ENCODE measurements at places on chromosomes 2 and 18.

- DNase-seq = no peak
These were observed 14.6 kb upstream of the CREG2 start for GRCh38 chr2:101401906-101402305.

GRCh38 chr2:234191819-234192407 lies 141.4 kb downstream of the SPP2 start:
- no peak for DNase-seq

- DNase-seq = no peak
These were observed 220.5 kb downstream of the PMAIP1 start for GRCh38 chr18:60120231-60120750.

DNA sequence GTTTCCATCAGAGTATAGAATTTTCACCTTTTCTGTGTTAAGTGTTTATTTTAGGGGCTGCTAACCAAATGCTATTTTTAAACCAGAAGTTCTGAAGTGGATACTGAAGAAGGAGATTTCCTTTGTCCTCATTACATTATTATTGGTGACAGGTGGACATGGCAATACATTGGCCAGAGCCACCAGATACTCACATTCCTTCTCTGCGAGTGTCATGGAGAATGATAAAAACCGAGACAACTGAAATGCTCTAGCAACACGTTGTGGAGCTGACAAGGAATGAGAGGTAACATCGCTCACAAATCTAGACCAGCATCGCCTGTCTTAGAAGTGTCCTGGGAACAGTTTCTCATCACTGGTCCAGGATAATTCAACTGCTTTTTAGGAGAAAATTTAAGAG lies 241.2 kb downstream of the IRS1 start:
- DNase-seq = no peak

GRCh38 chr2:73156539-73157124 lies 43.9 kb upstream of the RAB11FIP5 start:
- no peak for DNase-seq

DNA sequence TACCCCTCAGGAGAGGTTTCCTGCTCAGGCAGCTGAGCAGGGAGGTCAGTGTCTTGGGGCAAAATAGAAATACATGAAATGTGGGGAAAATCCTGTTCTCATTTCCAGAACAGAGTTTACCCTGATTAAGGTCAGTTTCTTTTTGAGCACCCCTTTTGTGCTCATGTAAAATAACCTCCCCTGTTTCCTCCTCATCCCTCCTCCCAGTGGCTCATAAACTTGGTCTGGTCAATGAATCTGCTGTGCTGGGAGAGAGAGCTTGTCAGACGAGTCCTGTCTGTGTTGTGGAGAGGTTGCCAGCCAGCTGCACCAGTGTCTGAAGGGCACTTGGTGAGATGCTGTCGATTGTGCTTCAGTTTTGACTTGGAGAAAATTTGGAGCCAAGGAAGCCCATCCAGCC lies 48.6 kb downstream of the NTSR2 start:
- DNase-seq = no peak

DNA sequence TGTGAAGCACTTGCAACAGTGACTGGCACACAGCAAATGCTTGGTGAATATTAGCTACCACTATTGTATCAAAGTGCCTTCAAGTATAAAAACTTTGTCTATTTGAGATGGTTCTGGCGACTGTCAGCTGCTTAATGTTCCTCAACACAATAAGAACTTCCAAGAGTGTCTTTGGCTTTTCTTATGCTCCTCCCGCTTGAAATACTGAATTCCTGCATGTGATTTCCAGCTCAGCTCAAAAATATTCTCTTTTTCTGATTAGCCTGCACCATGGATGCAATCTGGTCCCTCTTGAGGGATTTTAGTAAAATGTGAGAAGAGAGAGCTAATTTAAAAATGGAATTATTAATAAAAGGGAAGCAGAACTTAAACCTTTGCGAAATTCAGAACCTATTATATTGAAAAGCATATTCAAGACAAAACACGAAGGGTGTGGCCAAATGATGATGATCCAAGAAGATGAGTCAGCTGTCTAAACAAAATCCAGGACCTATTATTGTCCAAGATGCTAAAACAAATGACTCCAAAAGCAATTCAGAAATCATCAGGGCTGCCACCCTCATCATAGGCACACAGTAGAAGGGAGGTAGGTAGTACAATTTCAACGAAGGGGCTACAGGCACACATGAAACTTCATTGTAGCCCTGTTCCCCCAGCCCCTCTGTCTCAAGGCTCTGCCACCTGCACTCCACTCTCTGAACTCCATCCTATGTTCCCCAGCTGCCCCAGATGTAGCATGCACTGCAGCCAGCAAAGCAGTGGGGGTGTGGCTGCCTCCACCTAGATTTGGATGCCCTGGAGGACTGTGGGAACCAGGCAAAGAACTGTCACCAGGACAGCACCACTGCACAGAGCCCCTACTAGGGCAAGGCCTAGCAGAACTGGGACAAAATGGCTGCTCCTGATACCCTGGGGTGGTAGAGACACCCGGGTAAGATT lies 190.1 kb downstream of the ZNF385B start:
- DNase-seq = no peak

- DNase-seq = no peak
These were observed 66.7 kb upstream of the BCL2L11 start for GRCh38 chr2:111053825-111054515.

DNA sequence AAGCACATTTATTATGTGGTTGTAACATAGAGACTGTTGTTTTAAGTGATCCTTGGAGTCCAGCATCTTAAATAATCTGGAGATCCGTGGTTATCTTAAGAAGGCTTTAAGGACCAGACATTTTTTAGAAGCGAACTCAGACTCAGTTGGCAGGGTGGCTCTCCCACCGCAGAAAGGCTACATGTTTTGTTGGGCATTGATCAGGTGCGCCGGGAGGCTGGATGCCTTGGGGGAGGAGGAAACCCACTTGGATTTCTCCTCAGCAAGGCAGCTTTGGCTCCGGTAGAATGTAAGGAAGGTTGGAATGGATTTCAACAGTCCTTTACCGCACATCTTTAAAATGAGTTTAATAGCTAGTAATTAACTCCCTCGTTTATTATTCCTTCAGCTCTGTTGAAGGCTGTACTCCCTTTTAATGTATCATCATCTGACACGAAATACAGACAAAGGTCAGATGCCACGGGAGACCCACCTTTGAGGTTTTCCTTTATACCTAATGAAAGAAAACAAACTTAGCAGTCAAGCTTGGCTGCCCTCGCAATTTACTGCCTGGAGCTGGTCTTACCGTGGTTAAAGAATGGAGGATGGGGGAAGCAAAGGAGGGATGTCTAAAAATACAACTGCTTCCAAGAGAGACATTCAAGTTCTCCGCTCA lies 1.2 kb downstream of the TMEM200C start:
- DNase-seq = no peak

GRCh38 chr2:239819974-239820555 lies 205.1 kb downstream of the NDUFA10 start:
- peak; percentile 38 for DNase-seq
